Activated CD4-positive, alpha-beta memory T cell treated with anti-CD3 and anti-CD28 coated beads, Interleukin-2, amount 10 ng/mL, durations not matched to agents 7 days and 5 days (primary cell): ENCODE measurements at places on chromosomes 4 and X. TPM values are rescaled to one million over a fixed set of nuclear protein-coding genes. Genes with fewer than 3 reads are reported as not detected.
A peak's percentile ranks its signal among the peaks of the same experiment; 100 is the strongest.

HSFX2 gene
- not detected for total RNA-seq

PABPC1L2A gene
- not detected for total RNA-seq

SLIT2 gene
- not detected for total RNA-seq

DNA sequence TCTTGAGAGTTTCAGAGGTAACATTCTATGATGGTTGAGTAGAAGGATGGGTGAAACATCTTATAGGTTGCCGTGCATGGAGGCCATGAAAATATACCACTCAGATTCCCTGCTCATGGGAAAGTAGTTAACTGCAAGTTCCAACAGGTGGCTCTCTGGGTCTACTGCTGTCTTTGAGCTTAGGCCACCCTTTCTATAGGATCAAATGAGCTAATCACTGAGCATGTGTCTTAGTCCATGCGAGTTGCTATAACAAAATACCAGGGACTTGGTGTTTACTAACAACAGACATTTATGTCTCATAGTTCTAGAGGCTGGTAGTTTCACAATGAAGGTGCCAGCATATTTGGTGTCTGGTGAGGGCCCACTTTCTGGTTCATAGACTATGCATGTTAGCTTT, 144.8 kb upstream of the UNC5C start:
- H3K4me3 ChIP-seq: no peak overlapping the region
- DNase-seq: no peak
- no peaks in the 10 kb centered on the region for H3K4me1 ChIP-seq

DNA sequence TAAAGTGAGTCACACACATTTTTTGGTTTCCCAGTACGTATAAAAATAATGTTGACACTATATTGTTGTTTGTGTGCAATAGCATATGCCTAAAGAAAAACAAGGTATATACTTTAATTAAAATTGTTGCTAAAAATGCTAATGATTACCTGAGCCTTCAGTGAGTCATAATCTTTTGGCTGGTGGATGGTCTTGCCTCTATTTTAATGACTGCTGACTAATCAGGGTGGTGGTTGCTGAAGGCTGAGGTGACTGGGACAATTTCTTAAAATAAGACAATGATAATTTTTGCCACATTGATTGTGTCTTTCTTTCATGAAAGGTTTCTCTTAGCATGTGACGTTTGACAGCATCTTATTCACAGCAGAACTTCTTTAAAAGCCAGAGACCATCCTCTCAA, 21.0 kb upstream of the ANXA10 start:
- H3K27ac ChIP-seq: no peak overlapping the region
- no peaks in the 10 kb centered on the region for H3K27me3 ChIP-seq
- H3K36me3 ChIP-seq: no peaks in the 10 kb centered on the region
- H3K4me3 ChIP-seq: no peak overlapping the region

GRCh38 chr4:6676722-6677558, 16.7 kb upstream of the S100P start:
- no peak for DNase-seq
- peaks cover 64% of the 10 kb centered on the region for H3K36me3 ChIP-seq
- H3K27ac ChIP-seq: peak overlapping the region; percentile 96

- DNase-seq: no peak
- H3K36me3 ChIP-seq: no peaks in the 10 kb centered on the region
- H3K27me3 ChIP-seq: no peaks in the 10 kb centered on the region
Observed at GRCh38 chrX:10485326-10485725, 135.1 kb downstream of the MID1 start.

- H3K36me3 ChIP-seq: peaks cover 3% of the 10 kb centered on the region
- no peak overlapping the region for H3K4me3 ChIP-seq
Observed at GRCh38 chr4:138192113-138192512, 50.0 kb downstream of the SLC7A11 start.

- DNase-seq: no peak
- no peaks in the 10 kb centered on the region for H3K27me3 ChIP-seq
- no peaks in the 10 kb centered on the region for H3K36me3 ChIP-seq
- H3K4me1 ChIP-seq: no peaks in the 10 kb centered on the region
Observed at GRCh38 chrX:141903400-141904155, at the start of gene MAGEC1. TSS of gene MAGEC1 (plus strand) at chrX:141903894. CDS start at chrX:141905073, 1,179 bp downstream.

GRCh38 chr4:16909281-16909680, 10.8 kb upstream of the LDB2 start:
- DNase-seq: no peak
- H3K4me1 ChIP-seq: no peaks in the 10 kb centered on the region
- H3K27ac ChIP-seq: no peak overlapping the region
- no peaks in the 10 kb centered on the region for H3K27me3 ChIP-seq

DNA sequence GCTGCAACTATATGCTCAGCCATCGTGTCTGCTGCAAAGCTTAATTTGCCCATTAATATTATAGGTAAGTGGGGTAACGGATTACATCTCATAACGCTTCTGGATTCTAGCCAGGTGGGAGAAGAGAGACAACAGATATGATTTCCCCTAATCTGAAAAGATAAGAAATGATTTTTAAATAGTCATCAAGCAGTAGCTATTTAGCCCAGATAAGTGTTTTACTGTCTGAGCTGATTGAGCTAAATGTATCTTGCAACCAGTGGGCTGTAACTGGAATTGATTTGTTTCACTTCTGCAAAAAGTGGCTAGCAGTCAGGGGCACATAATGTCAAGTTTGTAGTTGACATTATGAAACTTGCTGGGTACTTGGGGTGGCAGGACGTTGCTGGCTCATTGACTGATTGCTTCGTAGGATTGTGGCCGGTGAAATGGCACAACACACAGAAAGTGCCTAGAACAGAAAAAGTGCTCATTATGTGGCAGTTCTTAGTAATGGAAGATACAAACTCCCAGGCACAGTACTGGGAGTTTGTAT, 18.5 kb downstream of the LAP3 start:
- H3K4me3 ChIP-seq: no peak overlapping the region
- H3K27me3 ChIP-seq: no peaks in the 10 kb centered on the region
- peaks cover 18% of the 10 kb centered on the region for H3K4me1 ChIP-seq
- no peak overlapping the region for H3K27ac ChIP-seq
- H3K36me3 ChIP-seq: peaks cover 67% of the 10 kb centered on the region

- no peak for DNase-seq
- no peaks in the 10 kb centered on the region for H3K27me3 ChIP-seq
- H3K27ac ChIP-seq: no peak overlapping the region
Observed at GRCh38 chr4:174810834-174811233, 18.2 kb downstream of the GLRA3 start.

DNA sequence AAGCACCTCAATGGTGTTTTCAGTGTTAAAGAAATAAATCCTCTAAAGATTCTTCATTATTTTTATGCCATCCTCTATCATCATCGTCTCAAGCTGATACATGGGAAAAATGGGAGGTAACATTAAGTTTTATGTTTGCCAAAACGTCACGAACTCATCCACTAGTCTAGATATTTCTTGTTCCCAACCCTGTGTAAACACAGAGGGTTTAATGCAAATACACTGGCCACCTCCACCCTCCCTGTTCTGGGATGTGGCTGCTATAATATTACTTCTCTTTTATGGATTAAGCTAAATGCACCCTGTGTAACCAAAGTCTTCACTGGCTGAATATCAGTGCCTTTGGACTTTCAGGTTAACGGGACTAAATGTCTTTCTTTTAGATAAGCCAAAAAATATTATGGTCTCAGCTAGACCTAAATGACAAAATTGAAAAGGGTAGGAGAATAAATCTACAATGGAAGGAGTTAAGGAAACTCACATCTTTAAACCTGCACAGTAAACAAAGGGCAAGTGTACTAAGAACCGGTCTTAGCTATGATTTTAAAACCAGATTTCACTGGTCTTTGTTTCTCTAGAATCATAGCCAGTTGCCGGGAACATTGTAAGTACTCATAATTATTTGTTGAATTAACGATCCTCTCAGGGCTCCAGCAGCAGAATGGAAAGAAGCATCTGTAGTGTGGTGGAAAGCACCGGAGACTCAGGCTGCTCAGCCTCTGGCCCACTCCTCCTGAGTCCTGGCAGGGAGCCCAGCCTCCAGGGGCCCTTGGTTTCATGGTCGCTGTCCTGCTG, 103.5 kb upstream of the NOCT start:
- no peak for DNase-seq
- H3K27me3 ChIP-seq: no peaks in the 10 kb centered on the region
- H3K4me3 ChIP-seq: no peak overlapping the region
- H3K27ac ChIP-seq: no peak overlapping the region
- no peaks in the 10 kb centered on the region for H3K36me3 ChIP-seq

DNA sequence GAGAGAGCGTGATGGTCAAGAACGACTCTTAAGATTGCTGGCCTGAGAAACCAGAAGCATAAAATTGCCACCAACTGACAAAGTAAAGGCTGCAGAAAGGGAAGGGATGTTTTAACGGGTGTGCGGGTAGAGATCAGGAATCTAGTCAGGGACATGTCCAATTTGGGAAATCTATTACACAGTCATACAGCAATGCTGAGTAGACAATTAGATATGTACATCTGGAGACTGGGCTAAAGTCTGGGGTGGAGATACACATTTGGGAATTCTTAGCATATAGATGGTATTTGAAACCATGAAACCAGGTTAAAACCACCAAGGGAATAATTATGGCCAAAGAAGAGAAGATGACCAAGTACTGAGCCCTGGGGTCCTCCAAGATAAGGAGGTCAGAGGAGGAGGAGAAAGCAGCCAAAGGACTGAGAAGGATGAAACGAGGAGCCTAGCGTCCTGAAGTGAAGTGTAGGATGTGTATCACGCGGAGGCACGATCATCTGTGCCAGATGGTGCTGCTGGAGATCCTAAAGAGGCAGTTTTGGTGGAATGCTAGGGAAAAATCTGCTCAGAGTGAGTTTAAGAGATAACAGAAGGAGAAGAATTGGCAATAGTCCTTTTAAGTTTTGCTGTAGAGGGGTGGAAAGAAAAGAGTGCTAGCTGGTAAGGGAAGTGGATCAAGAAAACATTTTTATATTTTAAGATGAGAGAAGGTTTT, 36.5 kb downstream of the SEC24D start:
- H3K36me3 ChIP-seq: peaks cover 49% of the 10 kb centered on the region
- no peaks in the 10 kb centered on the region for H3K27me3 ChIP-seq
- no peaks in the 10 kb centered on the region for H3K4me1 ChIP-seq
